ENCODE measurements at places on chromosomes 6 and 20.

GRCh38 chr6:76612954-76613353 lies 540.5 kb upstream of the IMPG1 start:
- no peak for DNase-seq

- no peak for DNase-seq
Measured at GRCh38 chr6:143901885-143902750, 37.8 kb downstream of the ZC2HC1B start.

DNA sequence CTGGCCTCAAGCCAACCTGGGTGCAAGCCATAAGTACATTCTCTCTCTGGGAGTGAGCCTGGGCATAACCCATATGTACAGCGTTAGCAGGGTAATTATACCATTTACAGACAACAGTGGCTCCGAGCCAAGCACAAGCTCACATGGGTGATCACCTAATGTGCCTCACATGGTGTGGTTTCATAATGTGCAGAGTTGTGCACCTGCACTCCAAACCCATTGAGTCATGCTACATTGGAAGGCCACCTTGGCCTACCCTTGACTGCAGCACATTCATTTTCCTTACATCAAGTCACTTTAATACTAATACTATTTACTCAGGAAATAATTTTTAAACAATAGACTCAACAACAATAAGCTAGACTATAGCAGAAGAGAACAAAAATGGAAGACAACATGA lies 194.5 kb upstream of the PLN start:
- no peak for DNase-seq

DNA sequence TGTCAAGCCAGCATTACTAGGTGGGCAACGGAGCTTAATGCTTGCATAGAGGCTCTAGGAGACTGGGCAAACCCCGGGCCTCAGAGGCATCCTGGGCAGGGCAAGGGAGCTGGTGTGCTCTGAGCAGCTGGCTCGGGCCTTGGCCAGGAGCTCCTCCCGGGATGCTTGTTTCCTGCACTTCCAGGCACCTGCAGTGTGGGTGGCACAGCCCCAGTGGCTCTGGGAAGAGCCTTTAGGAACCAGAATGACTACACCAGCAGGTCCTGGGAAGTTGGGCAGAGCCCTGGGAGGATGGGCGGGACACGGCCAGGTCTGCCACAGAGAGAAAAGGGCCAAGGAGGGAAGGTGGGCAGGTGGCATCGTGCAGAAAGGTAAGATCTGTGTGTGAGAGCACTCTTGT lies 80.4 kb upstream of the CD93 start:
- DNase-seq, result no peak

- no peak for DNase-seq
Measured at GRCh38 chr6:148828047-148828446, 81.2 kb downstream of the UST start.

DNA sequence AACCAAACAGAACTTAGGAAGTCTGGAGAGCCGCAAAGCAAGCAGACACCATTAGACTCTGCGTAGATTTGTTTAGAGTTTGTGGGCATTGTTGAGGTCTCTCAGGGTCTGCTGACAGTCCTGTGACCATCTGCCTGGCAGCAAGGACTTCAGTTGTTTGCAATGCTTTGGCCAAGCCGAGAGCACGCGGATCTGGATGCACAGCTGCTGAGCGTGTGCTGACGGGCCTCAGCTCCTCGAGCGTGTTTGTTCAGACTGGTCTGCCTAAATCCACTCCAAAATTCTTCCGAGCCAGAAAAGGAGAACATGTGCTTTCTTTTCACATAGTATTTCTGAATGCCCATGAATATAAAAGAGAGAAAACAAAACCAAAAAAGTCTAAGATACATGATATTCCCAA lies 159.0 kb downstream of the ZNF217 start:
- DNase-seq, result no peak
